CD4-positive, alpha-beta T cell treated with Interferon gamma for 1 hour (primary cell): ENCODE measurements at places on chromosomes 5 and 9.

- DNase-seq = no peak
Measured at GRCh38 chr5:27129926-27130325, 91.5 kb upstream of the CDH9 start.

DNA sequence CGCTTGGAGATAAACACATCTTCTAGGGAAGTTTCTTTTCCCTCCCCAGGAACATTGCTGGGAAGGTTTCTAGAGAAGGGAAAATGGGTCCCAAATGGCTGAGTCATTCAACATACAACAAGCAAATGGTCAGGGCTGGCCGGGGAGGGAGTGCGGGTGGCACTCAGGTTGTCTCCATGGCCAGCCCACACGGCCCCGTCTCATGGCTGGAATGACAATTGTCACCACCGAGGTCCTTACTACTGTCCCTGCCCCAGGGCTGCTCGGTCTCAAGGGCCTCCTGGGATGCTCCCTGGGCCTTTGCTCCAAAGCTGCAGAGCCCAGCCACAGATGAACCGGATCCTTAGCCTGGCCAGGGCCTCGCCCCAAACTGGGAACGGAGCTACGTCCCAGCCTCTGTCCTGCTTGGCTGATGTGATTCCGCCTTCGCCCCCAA lies 121.9 kb downstream of the FGF18 start:
- DNase-seq = no peak

- no peak for DNase-seq
Measured at GRCh38 chr9:106657926-106658325, 205.0 kb upstream of the ZNF462 start.

DNA sequence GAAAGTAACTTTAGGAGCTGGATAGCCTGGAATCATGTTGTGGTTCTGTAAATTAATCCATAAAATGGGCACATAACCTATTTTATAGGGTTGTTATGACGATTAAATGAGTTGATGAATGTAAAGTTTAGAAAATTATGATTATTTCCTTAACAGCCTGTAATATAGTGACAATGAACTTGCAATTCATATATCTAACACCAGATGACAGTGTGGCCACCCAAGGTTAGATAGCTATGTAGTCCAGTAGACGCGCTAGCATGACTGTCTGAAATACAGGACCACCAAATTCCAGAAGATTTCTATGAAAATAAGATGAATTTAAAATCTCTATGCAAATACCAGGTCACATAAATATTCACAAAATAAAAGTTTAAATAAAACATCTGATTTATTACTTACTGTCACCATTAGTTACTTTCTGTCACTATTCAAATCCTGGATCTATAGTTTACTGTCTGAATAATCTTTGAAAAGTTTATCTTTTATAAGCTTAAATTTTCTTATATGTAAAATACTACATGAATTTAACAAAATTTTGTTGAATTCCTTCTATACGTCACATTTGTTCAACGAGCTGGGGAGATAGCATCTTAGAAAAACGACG lies 26.1 kb upstream of the MACIR start:
- DNase-seq = no peak

GRCh38 chr5:75142566-75143136 lies 90.3 kb upstream of the GCNT4 start:
- DNase-seq = no peak

DNA sequence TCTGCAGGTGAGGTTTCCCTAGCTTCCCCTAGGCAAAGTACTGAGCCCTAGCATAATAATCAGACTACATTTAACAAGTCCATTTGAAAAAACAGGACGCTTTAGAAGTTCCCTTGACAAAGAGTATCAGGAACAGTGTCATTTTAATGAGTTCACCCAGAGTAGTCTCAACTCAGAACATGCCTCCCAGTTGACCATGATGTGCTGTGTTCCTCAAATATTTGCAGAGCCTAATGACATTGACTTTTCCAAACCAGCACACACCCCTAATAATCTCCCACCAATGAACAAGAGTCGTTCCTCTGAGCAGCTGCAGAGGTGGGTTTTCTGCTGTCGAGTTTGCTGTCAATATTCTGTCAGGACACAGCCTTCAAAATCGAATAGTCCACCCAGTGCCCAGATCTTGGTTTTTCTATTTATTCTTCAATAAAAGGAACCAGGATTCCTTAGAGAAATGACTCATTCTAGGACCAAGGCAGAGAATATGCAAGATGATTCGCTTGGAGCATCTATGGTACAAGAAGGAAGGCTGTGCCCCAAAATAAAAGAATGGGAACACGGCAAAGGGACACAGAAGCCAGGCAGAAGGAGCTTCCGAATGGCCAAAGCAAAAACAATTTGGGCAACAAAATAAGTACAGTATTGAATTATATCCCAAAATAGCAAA lies 57.6 kb downstream of the OTULIN start:
- no peak for DNase-seq

DNA sequence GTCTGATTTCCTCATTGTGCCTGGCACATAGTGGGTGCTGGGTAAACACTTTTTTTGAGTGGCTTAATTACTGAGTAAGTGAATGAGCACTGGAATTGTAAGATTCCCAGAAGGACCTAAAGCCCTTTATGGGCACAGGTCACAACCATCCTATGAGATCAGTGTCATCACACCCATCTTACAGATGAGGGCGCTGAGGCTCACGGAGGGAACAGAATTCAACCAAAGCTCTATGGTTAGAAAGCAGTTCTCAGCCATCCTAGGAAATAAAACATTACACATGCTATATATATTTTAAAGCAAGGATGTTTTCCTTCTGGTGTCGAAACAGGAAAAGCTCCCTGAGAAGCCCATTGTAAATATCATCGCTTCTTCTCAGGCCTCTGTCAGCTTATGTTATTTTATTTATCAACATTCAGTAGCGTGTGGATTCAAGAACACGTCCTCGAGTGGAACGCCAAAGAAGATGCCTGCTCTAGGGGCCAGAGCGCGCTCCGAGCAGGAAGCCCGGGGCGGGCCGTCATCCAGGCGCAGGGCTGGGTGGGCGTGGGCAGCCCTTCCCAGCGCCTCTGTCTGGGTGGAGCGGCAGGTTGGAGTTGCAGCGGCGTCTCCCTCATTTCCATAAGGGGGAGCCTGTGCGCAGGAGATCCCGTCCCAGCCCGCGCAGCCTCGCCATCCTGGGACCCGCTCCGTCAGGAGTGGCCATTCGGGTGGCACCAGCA lies 155.8 kb upstream of the SMIM23 start:
- DNase-seq = no peak

DNA sequence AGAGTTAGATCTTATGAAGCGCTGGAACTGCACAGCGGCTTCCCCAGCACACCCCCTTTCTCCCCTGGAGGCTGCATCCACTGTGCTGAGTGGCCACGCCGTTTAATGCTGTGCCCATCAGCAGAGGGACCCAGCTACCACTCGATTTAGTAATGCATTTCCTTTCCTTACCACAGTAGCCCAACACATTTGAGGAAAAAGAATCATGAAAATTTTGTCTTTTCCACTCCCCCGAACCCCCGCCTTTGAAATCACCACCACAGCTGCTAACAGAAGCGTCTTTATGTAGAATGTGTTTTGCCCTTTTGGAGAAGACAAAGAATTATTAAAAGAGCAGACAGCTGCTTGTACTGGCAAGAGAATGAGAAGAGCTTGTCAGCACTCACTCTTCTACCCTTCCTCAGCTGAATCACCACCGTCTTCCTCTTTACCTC lies 73.2 kb downstream of the ACER2 start:
- DNase-seq = no peak

- no peak for DNase-seq
Measured at GRCh38 chr9:79123415-79123814, 448.4 kb upstream of the TLE4 start.

DNA sequence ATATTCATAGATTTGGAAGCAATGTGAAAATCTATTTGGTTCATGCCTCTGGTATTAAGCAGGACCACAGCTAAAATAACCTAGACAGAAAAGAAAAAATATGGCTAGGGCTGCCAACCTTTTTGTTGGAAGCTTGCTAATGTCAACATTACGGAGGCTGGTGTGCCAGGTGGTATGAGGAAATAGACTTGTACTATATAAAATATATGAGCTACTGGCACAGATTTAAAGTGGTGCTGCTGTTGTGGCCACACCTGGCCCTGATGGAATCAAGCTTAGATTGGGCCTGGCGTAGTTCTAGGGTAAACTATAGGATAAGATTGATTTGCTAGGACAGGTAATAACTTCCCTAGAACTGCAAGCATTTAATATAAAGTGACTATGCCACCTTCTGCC lies 10.6 kb upstream of the PARP8 start:
- DNase-seq = no peak

- DNase-seq = no peak
Measured at GRCh38 chr5:16549491-16550206, 67.1 kb downstream of the RETREG1 start.

DNA sequence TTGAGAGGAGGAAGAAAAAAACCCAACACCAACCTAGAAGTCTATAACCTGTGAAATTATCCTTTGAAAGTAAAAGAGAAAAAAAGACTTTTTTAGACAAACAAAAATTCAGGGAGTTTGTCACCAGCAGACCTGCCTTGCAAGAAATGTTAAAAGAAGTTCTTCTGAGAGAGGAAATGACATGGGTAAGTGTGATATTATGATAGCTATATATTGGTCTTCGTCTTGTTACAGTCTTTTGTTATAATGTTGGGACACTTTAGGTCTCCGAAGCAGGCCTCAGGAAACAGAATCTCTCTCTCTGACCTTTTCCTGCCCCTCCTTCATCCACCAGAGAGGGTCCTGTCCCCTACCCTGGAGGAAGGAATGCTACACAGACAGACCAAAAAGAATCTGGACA lies 16.6 kb upstream of the MLANA start:
- DNase-seq = no peak

- peak; percentile 61 for DNase-seq
Measured at GRCh38 chr5:173764332-173765028, 123.7 kb upstream of the CPEB4 start.

- no peak for DNase-seq
Measured at GRCh38 chr5:31769530-31769929, 130.6 kb downstream of the PDZD2 start.

DNA sequence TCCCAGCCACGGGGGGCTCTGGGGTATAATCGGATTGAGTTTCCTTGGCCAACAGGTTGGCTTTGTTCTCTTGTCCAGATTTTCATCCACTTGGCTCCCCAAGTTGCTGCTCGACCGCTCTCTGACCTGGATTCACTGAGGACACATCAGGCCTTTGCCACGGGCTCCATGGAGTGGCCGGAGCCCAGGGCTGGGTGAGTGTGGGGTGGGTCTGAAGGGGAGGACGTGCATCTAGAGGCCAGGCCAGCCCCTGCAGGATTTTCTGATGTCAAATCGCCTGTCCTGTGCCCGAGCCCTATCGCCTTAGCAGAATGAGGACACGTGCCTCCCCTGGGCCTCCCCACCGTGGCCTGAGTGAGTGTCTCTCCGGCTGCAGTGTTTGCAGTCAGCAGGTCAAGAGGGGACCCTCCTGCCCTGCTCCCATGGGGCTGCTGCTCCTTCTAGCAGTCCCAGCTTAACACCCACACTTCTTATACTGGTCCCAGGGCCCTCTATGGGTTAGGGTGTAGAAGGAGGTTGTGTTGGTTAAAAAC lies 89.1 kb upstream of the BOD1 start:
- DNase-seq = no peak

GRCh38 chr9:93057703-93058354 lies 672 bp upstream of the SUSD3 start:
- DNase-seq = no peak

- no peak for DNase-seq
Measured at GRCh38 chr5:15634591-15635288, 134.8 kb downstream of the FBXL7 start.

DNA sequence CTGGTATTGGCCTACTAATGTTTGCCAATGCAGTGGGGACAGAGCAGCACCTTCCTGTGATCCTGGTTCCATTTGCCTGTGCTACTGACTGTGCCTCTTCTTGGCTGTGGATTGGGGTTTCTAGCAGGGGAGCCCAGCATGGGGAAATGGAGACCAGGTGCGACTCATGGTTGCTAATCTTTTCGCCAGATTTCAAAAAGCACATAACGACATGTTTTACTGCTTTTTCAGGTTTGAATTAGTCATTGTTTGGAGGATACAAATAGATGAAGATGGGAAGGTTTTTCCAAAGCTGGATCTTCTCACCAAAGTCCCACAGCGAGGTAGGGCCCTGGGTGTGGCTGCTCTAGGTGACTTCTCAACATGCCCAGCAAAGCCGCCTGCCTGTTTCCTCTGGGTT lies 57.6 kb downstream of the IPPK start:
- DNase-seq = no peak

- no peak for DNase-seq
Measured at GRCh38 chr5:142320430-142320738, 4.4 kb downstream of the SPRY4 start.

- peak; percentile 87 for DNase-seq
Measured at GRCh38 chr9:133147412-133148198, 16.1 kb downstream of the GBGT1 start.

DNA sequence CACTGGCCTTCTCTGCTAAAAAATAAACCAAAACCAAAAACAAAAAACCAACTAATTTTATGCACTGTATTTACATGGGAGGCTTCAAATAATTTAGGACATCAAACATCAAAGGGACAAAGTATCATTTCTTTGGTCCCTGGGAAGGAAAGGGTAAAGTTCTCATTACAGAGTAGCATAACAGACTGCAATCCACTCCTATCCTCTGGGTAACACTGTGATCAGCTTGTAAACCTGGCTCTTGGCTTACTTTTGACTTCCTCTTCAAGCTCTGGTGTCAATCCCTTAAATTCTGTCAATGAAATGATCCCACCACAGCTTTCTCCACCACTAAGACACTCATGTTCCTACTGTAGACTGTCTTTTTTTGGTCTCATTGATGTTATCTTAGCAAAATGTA lies 69.8 kb upstream of the VCAN start:
- DNase-seq = no peak

DNA sequence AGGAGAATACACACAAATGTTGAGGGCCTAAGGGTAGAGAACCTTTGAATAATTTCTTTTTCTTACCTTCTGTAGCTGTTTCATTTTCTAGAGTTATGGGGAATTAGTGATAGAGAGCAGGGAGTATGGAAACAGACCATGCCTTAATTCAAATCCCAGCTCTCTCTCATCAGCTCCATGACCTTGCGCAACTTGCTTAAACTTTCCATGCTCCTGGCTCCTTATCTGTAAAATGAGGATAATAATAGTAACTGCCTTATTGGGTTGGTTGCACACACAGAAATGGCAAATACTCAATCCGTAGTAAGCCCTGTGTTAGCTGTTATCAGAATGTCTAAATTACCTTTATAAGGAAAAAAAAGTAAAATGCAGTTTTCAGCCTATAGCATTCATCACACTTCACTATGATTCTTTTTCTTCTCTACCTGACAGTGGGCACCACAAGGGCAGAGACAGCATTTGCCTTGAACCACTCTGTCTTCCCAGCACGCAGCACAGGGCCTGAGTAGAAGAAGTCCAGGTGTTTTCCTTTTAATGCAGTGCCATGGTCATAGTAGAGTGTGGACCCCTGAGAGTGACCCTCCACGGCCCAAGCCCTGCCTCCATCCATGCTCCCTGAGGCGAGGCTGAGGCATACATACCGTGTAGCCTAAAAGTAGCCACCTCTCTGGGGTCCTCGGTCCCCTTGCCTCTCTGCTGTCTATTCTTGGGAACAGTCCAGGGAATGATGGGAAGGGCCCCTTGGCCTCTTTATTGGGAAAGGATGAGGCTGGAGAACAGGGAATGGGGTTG lies 17.4 kb downstream of the C5orf15 start:
- no peak for DNase-seq
